ENCODE measurements at places on chromosomes 4 and X.

GRCh38 chrX:145394344-145394743 lies 147.0 kb downstream of the SPANXN1 start:
- DNase-seq, result no peak

DNA sequence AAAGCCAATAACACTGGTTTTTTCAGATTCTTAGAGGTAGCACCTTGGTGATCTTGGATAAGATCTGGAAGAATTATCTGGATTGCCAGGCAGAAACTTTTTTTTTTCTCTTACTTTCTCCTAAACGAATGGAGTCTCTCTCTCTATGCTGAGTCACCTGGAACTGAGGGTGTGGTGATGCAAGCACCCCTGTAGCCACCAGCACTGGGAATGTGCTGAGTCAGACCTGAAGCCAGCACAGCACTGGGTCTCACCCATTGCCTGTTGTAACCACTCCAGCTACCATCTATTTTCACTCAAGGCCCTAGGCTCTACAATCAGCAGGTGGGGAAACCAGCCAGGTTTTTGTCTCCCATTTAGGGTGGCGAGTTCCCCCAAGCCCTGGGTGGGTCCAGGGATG lies 923.8 kb downstream of the RAPGEF2 start:
- no peak for DNase-seq

DNA sequence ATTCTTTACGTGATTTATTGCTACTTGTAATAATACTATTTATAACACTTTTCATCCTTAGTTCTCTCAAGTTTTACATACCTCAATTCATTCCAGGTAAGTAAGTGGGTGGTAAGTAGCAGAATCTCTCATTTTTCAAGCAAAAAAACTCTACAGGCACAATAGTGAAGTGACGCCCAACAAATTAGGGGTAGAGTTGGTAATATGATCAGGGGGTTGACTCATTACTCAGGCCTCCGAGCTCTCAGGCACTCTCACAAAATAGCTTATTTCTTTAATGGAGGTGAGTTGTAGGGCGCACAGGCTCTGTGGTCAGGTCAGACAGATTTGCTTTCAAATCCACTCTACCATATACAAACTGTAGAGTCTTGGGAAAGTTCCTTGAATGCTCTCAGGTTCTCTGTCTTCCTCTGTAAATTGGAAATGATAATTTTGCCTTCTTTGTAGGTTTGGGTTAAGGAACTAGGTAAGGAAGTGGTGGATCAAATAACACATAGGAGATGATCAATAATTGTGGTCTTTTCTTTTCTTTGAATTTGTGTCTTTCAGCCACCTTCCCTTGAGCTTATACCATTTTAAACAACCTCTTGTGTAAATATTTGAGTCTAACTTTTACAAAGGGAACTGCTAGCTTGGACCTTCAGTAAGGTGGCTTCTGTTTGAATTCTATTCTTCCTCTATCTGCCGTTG lies 134.9 kb upstream of the LEF1 start:
- DNase-seq, result no peak

- DNase-seq, result no peak
Measured at GRCh38 chr4:187921946-187922623, 73.5 kb upstream of the ZFP42 start.

DNA sequence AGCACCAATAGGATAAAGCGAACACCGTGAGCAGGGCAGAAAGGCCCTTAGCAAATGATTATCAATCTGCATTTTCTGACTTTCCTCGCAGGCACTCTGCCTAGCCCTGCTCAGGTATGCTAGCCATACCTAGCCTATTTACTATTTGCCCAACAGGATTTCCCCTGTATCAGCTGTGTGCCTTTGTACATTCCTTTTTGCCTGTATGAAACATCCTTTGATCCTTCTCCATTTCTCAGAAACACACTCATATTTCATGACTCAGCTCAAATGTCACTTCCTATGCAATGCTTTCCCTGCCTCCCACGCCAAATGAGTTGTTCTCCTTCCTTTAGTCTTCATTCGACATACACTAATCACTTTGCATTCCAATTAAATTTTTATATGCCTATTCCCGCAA lies 37.2 kb downstream of the PCDH7 start:
- DNase-seq, result no peak

- DNase-seq, result no peak
Measured at GRCh38 chrX:130876226-130876625, 26.8 kb downstream of the ENOX2 start.

- no peak for DNase-seq
Measured at GRCh38 chrX:136608295-136608933, 39.5 kb upstream of the CD40LG start.

GRCh38 chr4:186586205-186586604 lies 30.8 kb upstream of the MTNR1A start:
- no peak for DNase-seq

DNA sequence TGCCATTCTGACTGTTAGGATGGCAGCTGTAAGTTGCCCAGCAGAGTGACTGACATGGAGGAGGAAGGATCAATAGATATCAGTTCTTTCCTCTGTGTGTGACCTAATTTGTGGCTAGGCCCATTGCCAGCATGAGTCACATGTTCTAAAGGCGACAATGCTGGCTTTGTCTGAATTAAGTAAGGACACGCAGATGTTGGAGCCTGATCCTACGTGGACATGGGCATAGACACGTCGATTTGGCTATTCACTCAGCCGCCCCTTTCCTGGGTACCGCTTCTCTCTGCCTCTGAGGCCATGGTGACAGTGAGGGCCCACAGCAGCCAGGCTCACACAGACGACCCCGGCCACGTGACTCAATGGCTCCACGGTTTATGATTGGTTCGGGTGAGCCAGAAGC lies 16.3 kb downstream of the PROM1 start:
- peak; percentile 24 for DNase-seq

DNA sequence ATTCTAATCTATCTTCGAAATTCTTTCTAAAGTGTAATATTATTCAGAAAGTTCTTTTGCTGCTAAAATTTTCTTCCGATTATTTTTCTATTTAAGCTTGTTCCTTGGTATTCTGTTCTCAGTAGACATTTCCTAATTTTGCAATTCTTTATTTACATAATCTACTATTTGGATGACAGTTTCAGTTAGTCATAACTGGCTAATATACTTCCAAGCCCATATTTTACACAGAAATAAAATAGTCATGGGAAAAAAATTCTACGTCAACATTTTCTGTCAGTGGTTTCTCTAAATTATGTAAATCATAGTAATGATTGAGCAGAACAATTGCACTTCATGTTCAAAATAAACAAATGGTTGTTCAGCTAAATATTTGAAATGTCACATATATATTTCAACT lies 178.0 kb upstream of the ANKRD50 start:
- DNase-seq, result no peak

- DNase-seq, result no peak
Measured at GRCh38 chr4:83589279-83589678, 53.4 kb downstream of the GPAT3 start.

GRCh38 chr4:68359508-68359907 lies 9.6 kb upstream of the YTHDC1 start:
- no peak for DNase-seq

DNA sequence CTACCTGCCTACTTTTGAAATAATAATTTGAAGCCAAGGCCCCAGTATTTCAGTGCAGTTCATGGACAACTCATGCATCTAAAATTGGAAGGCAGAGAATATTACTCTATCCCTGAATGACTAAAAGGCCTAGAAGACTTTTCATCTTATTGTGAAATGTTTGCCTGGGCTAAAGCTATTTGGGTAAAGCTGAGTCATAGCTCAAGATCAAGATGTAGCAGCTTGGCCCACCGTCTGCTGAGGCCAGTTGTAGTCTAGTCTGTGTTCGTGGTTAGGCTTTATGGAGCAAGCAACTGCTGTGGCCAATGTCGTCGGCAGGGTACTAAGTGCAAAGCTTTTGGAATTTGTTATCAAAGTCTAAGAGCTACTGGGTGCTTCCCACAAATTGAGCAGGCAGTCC lies 929.1 kb downstream of the RAB28 start:
- DNase-seq, result no peak

- peak; percentile 27 for DNase-seq
Measured at GRCh38 chr4:1347410-1347864, 429 bp downstream of the UVSSA start.

- no peak for DNase-seq
Measured at GRCh38 chrX:75038925-75039324, 113.7 kb upstream of the NEXMIF start.

DNA sequence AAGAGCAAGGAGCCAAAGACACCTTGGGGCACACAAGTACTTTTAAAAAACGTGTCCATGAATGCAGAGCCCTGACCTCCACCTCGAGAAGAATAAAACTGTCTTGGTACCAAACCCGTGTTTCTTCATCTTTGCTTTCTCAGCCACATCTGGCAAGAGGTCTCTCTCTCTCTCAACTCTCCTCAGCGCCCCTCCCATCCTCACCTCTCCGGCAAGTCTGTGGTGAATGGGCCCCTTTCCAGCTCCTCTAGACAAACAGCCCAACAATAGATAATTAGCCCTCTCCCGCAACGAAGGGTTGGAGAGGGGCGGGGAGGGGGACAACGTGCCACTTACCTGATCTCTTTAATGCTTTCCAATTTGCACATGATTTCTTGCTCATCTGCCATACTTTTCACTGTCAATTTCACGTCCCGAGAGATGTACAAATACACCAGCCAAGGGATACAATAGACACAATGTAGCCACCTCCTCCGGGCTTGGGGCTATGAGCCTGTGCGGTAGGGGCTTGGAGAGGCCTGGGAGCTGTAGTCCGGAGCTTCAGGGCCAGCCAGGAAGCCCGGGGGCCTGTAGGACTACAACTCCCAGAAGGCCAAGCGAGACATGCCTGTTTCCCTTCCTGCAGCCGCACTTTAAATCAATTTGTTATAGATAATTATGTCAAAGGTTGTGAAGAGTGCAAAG lies at the start of gene ZC4H2:
ZC4H2 (minus strand) TSS at position 462 of the 684 bp plus-strand sequence; CDS start at position 389, 73 bp downstream.
- peak; percentile 44 for DNase-seq

- DNase-seq, result no peak
Measured at GRCh38 chr4:57633212-57633859, 523.2 kb upstream of the IGFBP7 start.

- DNase-seq, result no peak
Measured at GRCh38 chr4:39308611-39309010, 57.6 kb downstream of the RFC1 start.

DNA sequence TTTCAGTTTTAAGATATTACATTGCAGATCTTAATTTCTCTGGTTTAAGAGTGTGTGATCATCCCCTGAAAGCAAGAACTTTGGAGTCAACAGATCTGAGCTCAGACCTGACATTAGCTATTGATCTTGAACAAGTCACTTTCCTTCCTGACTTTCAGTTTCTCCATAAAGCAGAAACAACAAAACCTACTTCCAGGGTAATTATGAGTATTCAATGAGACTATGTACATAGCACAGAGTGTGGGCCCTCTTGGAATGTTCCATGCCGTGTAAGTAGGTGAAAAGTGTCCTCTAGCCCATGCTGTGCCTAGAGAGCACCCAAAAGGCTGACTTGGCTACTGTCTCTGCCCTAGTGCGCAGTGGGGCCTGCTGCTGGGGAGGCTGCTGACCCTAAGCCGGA lies 188.0 kb upstream of the RPL34 start:
- no peak for DNase-seq

GRCh38 chrX:123830309-123830708 lies 29.5 kb upstream of the XIAP start:
- no peak for DNase-seq

GRCh38 chrX:119505945-119506344 lies 37.7 kb downstream of the SLC25A5 start:
- DNase-seq, result no peak

- no peak for DNase-seq
Measured at GRCh38 chr4:15434091-15434490, 6.3 kb downstream of the C1QTNF7 start.

GRCh38 chr4:152979731-152980330 lies 43.7 kb downstream of the FHDC1 start:
- DNase-seq, result no peak

All from amygdala (tissue), 56 donors.